CD4-positive, CD25-positive, alpha-beta regulatory T cell (primary cell): ENCODE measurements at places on chromosomes 3 and 15. TPM values are rescaled to one million over a fixed set of nuclear protein-coding genes. Genes with fewer than 3 reads are reported as not detected.

DNA sequence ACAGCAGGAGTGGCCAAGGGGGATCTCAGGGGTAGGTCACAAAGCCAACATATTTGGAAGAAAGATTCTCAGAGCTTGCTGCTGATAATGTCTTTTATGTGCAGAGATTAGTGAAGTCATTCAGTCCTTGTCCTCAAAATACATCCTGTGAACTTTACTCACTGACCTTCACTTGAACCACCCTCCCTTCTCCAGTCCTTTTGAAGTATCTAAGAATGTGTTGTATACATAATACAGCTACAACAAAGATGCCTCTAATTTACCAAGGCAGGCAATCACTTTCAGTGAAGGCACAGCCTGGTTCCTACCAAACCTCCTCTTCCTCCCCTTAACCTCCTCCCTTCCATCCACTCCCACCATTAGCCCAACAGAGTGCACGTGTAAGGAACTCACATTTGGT lies 38.3 kb downstream of the ETV5 start:
- H3K27me3 ChIP-seq = peaks cover 6% of the 10 kb centered on the region
- no peak for DNase-seq
- H3K4me3 ChIP-seq = no peak overlapping the region
- no peaks in the 10 kb centered on the region for H3K36me3 ChIP-seq

LDHAL6B gene
- polyA plus RNA-seq = not detected

- DNase-seq = no peak
- H3K4me1 ChIP-seq = peaks cover 10% of the 10 kb centered on the region
- H3K36me3 ChIP-seq = no peaks in the 10 kb centered on the region
- no peak overlapping the region for H3K4me3 ChIP-seq
Measured at GRCh38 chr15:52797625-52798501, 7.7 kb upstream of the ONECUT1 start.

DALRD3 gene
- polyA plus RNA-seq = 30.8 TPM

GRCh38 chr15:89358435-89358754 lies 23.8 kb upstream of the POLG start:
- no peaks in the 10 kb centered on the region for H3K36me3 ChIP-seq
- peaks cover 34% of the 10 kb centered on the region for H3K27me3 ChIP-seq
- no peak overlapping the region for H3K27ac ChIP-seq

LMCD1 gene
- 20.2 TPM for polyA plus RNA-seq

GRCh38 chr15:86917361-86917671 lies 837.6 kb downstream of the AGBL1 start:
- no peaks in the 10 kb centered on the region for H3K4me1 ChIP-seq
- H3K27me3 ChIP-seq = no peaks in the 10 kb centered on the region
- no peak overlapping the region for H3K27ac ChIP-seq
- no peak for DNase-seq
- no peak overlapping the region for H3K4me3 ChIP-seq

DNA sequence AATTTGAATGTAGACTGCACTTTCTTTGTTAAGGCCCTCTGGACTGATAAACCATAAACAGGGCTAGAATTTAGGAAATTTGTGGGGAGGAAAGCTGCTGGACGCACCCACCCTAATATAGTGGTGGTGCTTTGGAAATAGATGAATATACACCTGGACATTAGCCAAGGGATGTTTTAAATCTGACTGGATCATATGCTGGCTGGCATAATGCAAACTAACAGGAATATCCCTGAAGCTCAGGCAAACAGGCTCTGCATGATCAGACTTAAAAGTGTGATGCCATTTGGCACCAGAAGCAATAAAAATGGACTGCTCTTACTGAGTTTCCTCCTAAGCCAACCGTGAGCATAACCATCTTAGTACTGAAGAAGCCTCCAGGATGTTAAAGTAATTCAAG lies 465.8 kb upstream of the ROBO1 start:
- no peaks in the 10 kb centered on the region for H3K4me1 ChIP-seq
- H3K36me3 ChIP-seq = no peaks in the 10 kb centered on the region
- no peak for DNase-seq
- H3K27me3 ChIP-seq = no peaks in the 10 kb centered on the region

- H3K27me3 ChIP-seq = no peaks in the 10 kb centered on the region
- no peaks in the 10 kb centered on the region for H3K36me3 ChIP-seq
- no peak overlapping the region for H3K27ac ChIP-seq
- H3K4me3 ChIP-seq = no peak overlapping the region
- no peak for DNase-seq
Measured at GRCh38 chr15:40858706-40859105, 14.9 kb downstream of the SPINT1 start.

DNA sequence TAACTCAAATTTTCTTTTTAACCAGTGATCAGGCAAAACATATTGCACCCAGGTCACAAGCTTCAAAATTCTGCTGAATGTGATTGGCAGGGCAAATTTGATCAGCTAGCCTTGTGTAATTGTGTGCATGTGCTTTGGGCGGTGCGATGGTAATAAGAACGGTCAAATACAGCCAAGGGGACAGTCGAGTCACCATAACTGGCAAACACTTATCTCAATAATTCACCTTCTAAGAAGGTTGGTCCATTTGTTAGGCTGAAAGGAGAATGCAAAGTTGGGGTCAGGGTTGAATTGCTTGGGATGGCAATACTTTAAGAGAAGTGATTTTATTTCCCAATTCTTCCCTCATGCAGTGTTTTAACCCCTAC lies 302.4 kb upstream of the PDZRN3 start:
- no peaks in the 10 kb centered on the region for H3K4me1 ChIP-seq
- H3K27ac ChIP-seq = no peak overlapping the region
- no peak for DNase-seq
- H3K4me3 ChIP-seq = no peak overlapping the region
- no peaks in the 10 kb centered on the region for H3K27me3 ChIP-seq
- H3K36me3 ChIP-seq = no peaks in the 10 kb centered on the region
